ENCODE measurements at places on chromosomes 12 and 14.

DNA sequence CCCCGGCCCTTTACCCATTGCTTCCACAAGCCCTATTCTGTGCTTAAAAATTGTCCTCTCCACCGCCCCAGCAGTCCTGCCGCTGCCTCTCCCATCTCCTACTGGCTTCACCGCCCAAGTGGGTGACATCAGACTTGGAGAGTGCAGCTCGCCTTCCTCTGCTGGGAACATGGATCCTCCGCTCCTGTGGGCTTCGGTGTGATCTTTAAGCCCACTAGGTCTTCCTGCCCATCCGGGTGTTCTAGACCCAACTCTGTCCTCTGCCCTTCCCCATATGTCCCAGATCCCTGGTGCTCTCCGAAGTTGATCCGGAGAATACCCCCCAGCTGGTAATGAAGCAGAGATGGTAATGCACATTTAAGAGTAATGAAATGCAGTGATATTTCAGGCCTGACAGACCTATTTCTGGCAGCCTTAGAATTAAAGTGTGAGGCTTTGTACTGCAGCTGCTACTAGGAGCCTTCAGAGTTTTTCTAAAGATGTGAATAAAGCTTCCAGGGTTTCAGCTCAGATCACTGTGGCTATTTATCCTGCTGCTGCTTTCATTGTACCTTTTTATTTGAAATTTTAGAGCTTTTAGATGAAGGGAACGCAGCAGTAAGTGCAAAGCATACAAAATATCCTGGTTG lies 22.9 kb upstream of the CTDSP2 start:
- no peak for DNase-seq

DNA sequence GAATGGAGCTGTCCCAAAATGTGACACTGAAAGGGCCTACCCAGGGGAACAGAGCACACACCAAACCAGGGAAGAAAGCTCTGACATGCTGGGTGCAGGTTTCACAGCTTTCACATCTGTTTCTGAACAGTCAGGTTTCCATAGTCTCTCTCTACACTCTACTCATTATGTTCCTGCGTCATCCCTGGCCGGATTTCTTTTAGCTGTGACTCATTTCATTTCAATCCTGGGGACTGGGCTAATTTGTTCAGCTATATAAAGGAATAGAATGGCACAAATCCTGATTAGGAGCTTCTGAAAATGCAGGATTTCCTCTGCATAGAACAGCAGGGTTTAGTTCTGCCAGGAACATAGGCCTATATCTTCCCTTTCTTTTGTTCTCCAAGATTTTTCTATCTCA lies 649.8 kb downstream of the RPS29 start:
- DNase-seq: no peak

DNA sequence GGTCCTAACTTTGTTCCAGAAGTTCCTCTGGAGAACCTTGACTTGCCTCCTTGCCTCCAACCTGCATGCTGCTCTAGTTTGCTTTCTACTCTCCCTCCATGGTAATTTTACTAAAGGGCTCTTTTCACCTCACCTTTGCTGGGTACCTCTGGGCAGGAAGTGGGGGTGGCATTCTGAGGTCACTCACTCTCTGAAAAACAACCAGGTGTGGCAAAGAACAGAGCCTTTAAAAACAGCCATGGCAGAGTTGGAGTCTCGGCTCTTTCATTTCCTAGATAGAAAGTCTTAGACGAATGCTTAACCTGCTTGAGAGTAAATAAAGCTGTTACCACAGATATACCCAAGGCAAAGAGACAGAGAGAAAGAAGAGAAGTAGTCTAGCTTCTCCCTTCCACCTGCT lies 827.9 kb downstream of the BCL11B start:
- DNase-seq: no peak

- no peak for DNase-seq
These were observed 109.5 kb upstream of the PKP2 start for GRCh38 chr12:33006106-33006505.

DNA sequence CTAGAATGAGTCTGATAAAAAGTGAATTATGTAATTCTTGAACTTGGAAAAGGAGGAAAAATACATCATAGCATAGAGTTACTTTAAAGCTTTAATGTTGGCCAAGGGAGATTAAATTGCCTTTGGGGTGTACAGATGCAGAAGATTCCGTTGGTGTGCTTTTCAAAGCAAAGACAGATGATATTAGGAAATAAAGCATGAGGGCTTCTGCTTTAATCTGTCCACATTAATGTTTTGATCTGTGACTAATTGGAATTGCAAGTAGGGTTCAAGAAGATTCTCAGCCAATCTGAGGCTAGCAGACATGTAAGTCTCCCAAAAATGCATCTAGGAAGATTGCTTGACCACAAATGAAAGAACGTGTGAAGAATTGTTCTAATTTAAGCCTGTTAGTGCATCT lies 35.2 kb downstream of the LGR5 start:
- DNase-seq: no peak

- DNase-seq: no peak
These were observed 26.7 kb upstream of the WSCD2 start for GRCh38 chr12:108102363-108102762.

DNA sequence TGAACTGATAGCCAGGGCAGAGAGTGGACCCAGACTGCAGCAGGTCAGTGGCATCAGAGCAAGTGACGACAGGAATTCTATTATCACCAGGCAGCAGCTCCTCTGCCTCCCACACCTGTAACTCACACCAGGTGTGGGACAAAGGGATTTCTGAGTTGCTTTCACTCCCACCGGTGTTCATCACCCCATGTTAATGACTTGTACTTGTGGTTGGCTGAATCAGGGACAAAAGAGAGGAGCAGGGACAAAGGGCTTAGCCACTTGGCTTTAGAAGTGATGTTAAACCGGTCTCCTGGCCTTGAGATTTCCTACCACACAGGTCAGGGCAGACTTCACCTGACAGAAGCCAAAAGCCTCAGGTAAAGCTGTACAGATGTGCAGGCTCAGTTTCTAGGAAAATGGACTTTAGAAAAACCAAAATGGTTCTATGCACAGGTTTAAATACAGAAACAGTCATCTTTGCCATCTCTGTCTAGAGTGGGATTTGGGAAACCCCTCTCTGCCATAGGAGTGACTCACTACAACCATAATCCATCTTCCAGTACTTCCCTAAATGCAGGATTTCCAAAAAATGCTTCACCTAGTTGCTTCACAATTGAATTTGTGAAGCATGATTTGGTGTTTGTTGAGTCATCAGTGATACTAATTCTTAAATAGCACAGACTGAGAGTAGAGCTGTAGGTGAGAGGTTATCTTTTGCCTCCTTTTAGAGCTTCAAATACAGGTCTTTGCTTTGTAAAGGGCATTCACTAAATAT lies 158.5 kb downstream of the PRKCH start:
- no peak for DNase-seq

- no peak for DNase-seq
These were observed 71.6 kb downstream of the DCAF5 start for GRCh38 chr14:69081271-69081670.

GRCh38 chr12:39103552-39104165 lies 198.3 kb upstream of the CPNE8 start:
- DNase-seq: peak; percentile 23

DNA sequence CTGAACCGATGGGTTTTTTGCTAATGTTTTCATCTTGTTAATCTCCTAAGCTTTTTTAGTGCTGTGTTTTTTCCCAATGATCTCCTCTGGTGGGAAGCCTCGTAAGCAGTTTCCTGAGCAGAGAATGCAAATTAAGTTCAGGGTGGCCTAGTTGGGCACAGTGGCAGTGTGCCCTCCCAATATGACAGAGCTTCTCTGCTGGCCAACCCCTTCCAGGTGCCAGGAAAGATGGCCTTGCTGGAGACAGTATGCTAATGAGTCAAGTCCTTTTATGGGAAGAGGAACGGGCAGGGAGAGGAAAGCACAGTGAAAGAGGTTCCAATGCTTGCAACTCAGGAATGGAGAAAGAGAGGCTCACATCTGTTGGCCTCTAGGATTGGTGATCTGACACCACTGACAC lies 115.8 kb downstream of the GCH1 start:
- DNase-seq: no peak

GRCh38 chr12:48015129-48015528 lies 10.9 kb upstream of the COL2A1 start:
- no peak for DNase-seq

DNA sequence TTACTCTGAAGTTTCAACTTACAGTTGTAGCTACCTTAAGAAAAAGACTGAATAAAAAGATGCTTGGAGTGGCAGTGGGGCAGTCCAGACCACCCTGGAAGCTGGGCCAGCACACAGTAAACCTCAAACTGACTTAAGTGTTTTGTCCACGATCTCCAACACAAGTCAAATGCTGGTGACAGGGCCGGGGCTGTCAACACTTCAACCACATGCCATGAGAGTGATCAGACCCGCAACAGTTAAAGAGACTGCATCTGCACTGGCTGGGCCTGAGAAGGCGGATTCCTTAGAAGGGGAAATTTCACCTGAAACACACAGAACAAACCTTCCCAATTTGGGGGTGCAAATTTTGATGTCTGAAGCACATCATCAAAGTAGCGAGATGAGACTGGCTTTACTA lies 223.5 kb upstream of the CAND1 start:
- DNase-seq: no peak

DNA sequence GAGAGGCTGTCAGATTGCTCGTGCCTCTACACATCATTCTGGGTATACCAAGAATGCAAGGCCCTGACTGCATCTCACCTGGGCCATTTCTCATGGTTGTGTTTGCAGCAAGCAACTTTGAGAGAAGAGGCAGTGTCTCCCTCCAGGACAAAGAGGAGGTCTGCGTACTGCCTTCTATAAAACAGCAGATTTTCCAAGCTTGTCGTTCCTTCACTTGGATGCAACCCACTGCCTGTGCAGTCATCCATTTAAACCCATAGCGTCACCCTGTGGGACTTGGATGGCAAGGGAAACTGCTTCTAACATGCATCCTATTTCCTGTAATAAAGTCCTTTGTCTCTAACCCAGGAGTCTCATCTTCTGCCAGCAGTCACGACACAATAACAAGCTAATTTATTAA lies 1.3 kb downstream of the POMT2 start:
- no peak for DNase-seq

DNA sequence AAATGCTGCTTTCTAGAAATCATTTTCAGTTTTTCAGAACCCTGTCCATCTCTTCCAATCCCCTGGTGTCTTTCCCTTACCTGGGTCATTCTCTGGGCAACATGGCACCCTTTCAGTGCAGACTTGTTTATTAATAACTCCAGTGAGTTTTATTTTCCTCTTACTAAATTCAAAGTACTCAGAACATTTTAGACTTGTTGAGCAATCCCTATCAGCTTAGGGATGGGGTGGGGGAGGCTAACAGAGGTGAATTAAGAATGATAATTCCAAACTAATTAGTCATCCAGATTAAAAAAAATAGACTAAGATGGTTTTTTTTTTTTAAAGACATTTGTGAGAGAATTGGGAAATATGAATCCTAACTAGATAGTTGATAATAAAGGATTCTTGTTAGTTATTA lies 10.7 kb downstream of the GPRC5A start:
- DNase-seq: no peak

DNA sequence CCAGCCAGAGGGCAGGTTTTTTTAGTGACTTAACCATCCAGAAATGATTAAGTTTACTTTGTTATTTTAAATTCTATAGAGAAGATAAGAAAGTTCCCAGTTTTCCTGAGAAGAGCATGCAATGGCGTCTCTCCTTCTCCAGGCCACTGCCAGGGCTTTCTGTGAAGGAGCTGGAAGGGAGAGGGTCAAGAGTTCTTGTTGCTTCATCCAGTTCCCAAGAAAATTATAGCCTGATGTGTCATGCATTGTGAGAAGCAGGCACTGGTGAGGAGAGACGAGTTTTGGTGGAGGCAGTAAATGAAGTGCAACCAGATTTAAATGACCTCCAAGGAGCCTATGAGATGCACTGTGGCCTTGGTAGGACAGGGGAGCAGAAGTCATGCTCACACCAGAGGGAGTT lies 14.2 kb downstream of the ELK3 start:
- no peak for DNase-seq

- DNase-seq: no peak
These were observed 215.7 kb downstream of the KIF26A start for GRCh38 chr14:104353921-104354701.

GRCh38 chr12:120181991-120182631 lies 12.4 kb downstream of the GCN1 start:
- DNase-seq: no peak

GRCh38 chr14:50875359-50876070 lies 3.7 kb downstream of the ABHD12B start:
- no peak for DNase-seq

- DNase-seq: no peak
These were observed 275.4 kb downstream of the TRHDE start for GRCh38 chr12:72547573-72547972.

GRCh38 chr12:31783996-31784645 lies 55.3 kb upstream of the AMN1 start:
- DNase-seq: no peak

DNA sequence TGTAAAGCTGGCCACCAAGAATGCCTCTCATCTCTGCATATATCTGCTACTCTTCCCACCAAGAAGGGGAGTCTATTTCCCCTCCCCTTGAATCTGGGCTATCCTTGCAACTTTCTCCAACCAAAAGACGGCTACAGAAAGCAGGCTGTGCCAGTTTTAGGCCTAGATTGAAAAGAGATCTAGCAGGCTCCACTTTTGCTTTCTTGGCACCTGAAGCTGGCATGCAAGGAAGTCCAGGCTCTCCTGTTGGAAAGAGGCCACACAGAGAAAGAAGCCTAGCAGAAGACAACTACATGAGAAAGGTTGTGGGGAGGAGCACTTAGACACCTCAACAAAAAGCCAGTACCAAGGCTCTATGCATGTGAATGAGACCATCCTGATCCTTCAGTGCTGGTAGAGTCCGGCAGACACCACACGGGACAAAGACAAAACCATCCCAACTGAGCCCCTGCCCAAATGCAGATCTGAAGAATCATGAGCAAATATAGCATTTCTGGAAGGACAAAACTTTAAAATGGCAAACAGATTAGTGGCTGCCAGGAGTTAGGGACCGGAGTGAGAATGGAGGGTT lies 68.0 kb downstream of the SPPL3 start:
- no peak for DNase-seq

DNA sequence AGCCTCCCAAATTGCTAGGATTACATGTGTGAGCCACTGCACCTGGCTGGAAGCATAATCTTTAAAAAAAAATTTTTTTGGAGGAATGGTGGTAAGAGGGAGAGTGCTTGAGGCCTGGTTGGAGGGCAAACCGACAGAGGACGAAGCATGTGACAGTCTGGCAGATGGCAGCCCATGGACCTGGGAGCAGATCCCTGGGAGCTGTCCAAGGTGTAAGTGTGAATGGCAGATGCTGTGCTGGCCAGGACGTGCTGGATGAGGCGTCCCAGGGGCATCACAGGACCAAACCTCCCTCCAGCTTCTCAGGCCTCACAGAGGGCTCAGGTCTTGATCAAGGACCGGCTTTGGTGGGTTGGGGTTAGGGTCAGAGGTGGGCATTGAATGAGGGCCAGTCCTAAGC lies 128.4 kb upstream of the NCOR2 start:
- no peak for DNase-seq

Data from frontal cortex (tissue), 4 donors.